NCI-H1105 treated with DMSO at 0.1 percent for 48 hours (cell line): ENCODE measurements at places on chromosomes 3 and 15.

- no peak for DNase-seq
Measured at GRCh38 chr3:58269356-58269755, 31.8 kb downstream of the ABHD6 start.

DNA sequence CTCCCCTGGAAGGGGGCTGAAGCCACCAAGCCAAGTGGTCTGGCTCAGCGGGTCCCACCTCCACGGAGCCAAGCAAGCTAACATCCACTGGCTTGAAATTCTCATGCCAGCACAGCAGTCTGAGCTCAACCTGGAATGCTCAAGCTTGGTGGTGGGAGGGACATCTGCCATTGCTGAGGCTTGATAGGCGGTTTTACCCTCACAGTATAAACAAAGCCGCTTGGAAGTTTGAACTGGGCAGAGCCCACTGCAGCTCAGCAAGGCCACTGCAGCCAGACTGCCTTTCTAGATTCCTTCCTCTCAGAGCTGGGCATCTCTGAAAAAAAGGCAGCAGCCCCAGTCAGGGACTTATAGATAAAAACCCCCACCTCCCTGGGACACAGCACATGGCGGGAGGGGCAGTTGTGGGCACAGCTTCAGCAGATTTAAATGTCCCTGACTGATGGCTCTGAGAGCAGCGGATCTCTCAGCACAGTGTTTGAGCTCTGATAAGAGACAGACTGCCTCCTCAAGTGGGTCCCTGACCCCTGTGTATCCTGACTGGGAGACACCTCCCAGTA lies 23.2 kb upstream of the IGSF10 start:
- DNase-seq: no peak

- DNase-seq: no peak
Measured at GRCh38 chr3:41598402-41599126, 363.3 kb downstream of the ULK4 start.

DNA sequence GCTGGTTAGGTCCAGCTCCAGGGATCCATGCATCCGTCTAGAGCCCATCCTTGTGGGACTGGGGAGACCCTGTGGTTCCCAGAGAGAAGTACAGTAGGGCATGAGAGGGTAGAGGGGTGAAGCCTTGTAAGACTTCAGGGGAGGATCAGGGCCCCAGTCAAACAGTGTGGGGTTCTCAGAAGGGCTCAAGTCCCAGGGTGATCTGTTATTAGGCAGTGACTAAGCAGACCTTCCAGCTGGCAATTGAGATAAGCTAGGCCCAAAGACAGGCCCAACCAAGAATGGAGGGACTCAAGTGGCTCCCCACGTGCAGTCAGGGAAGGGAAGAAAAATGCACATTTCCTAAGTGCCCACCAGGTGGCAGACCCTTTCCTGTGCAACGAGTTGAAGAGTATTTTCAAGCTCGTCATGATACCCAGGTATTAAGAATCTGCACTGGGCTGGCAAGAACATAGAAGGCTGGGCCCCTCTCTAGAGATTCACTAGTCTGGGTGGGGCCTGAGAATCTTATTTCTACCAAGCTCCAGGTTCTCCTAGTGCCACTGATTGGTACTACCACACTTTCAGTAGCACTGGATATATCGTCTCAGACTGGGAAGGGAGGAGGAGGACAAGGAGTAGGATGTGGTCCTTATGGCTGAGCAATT lies 240.8 kb downstream of the NR1D2 start:
- peak; percentile 44 for DNase-seq

GRCh38 chr3:17967111-17967510 lies 224.7 kb upstream of the TBC1D5 start:
- no peak for DNase-seq

DNA sequence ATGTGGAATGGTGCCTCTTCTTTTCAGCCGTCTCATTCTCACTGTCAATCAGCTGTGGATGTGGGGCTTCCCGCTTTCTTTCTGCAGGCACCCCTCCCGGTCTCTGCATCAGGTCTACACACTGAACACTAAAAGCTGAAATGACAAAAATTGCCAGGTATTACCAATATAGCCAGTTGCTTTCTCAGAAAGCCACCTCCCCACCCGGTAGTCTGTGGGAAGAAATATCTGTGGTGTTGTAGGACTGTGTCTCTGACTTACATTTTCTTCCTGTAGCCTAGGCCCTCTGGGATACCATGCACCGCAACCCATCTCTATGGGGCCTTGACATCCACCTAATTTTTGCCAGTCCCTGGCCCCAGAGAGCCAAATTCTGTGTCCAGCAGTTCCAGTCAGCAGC lies 19.2 kb upstream of the EPHB1 start:
- no peak for DNase-seq

DNA sequence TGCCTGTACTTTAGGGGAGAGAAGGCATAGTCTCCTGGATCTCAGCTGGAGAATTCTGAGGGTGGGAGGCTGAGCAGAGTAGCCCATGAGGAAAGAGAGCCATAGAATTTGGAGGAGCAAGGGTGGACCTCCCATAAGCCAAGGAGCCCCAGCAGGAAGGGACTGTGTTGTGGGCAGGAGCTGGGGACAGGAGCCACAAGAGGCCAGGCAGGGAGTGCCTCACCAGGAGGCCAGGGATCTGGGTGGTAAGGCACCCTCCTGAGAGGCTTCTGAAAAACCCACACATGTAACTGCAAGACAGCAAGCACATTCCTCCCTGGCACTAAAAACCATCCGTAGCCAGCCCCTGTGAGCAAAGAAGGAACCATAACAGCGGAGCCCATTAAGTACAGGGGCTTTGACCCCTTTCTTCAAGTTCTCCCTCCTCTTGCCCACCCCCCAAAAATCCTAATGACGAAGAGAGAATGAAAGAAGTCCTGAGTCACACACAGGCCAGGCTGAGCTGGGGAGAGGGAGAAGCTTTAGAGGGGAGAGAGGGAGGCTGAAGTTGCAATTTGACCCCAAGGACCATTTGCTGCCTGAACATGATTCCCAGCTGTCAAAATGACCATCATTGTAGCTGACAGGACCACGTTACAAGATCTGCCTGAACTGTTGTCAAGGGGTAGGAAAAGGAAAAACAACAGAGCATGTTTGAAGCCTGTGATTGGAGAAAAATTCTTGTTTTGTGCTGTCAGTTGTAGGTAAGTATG lies 82.6 kb downstream of the TRIM42 start:
- no peak for DNase-seq

DNA sequence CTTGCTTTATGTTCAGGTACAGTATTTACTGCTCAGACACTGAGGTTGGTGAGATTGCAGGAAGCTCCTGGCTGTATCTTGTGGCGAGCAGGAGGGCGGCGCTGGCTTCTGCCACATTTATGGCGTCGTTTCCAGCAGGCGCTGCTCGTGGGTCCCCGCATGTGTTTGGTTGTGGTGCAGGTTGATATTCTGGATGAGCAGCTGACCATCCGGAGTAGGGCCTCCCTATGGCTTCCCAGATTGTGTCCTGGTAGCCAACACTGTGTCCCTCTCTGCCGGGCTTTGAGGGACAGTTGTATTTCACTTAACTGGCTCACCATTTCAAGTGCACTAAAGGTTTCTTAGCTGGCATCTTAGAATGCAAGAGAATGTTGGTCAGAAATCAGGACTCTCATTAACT lies 386.5 kb upstream of the TPM1 start:
- no peak for DNase-seq

DNA sequence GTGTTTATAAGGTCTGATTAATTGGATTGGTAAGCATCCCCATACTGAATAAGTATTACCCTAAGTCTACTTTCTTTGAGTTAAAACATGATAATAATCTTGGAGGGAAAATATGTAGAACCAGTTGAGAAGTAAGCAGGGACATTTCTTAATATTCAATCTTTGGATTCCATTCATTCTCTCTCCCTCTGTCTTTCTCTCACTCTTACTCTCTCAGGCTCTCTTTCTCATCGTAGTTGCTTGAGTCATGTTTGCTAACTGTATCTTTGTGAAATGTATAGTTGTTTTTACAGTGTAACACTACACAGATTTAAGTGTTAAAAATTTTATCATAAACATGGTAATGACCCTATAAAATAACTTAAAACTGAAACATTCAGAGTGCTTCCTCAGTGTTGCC lies 163.8 kb downstream of the RSRC1 start:
- DNase-seq: no peak

DNA sequence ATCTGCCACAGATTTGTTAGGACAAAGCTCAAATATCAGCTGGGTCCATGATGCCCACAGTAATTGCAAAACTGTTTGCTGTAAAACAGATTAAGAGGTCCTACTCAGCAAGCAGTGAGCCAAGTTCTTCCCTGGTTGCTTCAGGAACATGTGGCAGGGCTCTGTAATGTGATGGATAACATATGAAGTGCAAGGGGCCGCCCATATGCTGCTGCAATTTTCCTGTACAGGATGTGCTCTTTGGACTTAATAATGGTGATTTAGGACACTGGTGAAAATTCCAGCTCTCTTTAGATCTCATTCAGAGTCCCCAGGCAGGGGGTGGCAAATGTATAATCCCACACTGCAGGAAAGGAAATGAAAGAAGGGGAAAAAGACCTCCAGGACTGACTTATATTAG lies 289.4 kb downstream of the LSAMP start:
- no peak for DNase-seq

DNA sequence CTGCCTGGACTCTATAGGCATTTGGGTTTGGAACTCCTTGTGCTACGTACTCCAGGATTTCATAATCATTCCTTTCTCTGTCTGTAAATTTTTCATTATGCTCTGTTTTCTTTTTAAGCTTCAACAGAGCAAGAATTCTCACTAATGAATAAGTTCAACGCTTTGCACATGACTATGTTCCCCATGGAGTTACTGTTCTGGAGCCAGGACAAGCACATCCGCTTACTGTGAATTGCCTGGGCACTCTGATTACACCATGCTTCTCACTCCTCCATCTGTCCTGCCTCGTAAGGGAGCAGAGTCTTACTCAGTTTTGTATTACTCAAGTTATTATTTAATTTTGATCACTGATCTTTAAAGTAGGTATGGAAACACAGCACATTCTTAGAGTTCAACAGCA lies 472.7 kb downstream of the RAP2B start:
- no peak for DNase-seq

GRCh38 chr3:72274493-72275330 lies 489.8 kb upstream of the PROK2 start:
- no peak for DNase-seq

DNA sequence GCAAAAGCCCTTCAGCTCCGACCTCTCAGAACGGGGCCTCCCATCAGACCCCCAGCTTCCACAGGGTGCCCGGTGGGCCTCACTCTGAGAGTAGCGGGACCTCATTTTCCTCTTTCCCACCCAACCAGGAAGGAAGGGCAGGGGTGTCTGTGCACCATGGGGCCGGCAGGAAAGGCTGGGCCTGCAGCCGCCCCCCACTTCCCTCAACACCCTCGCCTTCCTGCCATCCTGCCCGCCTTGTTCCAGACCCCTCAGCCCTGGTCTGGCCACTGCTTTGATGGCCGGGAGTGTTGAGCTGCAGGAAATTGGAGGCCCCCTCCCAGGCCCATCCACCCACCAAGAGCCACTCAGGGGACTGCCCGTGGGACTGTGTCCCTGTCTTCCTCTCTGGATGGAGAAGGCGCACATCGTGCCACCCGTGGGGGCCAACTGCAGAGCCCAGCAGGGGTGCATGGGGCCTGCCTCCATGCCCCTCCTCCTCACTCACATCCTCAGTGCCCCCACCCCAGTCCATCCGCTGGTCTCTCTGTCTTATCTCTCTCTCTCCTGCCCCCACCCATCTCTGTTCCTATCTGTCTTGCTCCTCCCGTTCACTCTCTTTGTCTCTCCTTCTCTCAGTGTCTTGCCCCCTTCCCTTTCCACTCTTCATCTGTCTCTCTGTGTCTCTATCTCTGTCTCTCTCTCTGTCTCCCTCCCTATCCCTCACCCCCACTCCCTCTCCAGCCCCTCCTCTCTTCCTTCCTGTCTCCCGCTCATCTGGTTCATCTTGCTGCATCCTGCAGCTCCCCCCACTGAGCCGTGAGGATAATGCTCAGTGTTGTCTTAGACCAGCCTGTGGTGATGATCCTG lies 1.8 kb upstream of the PLXND1 start:
- no peak for DNase-seq

DNA sequence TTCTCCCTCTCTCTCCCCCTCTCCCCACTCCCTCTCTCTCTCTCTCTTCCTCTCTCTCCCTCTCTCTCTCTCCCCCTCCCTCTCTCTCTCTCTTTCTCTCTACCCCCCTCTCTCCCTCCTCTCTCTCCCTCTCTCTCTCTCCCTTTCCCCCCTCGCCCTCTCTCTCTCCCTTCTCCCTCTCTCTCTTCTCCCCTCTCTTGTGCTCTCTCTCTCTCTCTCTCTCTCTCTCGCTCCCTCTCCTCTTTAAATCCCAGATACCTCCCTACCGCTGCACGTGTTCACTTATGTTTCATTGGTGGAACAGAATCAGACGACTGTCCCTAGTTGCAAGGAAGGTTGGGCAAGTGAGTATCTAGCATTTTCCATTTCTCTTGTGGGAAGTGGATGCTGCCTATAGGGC lies 166.5 kb downstream of the EBLN2 start:
- no peak for DNase-seq
